ENCODE measurements at places on chromosomes 11 and 22. TPM values are rescaled to one million over a fixed set of nuclear protein-coding genes. Genes with fewer than 3 reads are reported as not detected.
A peak's percentile ranks its signal among the peaks of the same experiment; 100 is the strongest.

The KCNC1 gene
- not detected for total RNA-seq

The GTSE1 gene
- total RNA-seq, result 12.4 TPM

GRCh38 chr11:75731095-75731494 is 13.5 kb downstream of the MOGAT2 start:
- peaks cover 23% of the 10 kb centered on the region for H3K27me3 ChIP-seq
- H3K27ac ChIP-seq, result no peak overlapping the region
- no peaks in the 10 kb centered on the region for H3K4me1 ChIP-seq

GRCh38 chr11:76835928-76836612 is 24.6 kb upstream of the ACER3 start:
- peaks cover 3% of the 10 kb centered on the region for H3K4me1 ChIP-seq
- H3K27ac ChIP-seq, result no peak overlapping the region
- peaks cover 36% of the 10 kb centered on the region for H3K27me3 ChIP-seq
- peak; percentile 55 for DNase-seq

DNA sequence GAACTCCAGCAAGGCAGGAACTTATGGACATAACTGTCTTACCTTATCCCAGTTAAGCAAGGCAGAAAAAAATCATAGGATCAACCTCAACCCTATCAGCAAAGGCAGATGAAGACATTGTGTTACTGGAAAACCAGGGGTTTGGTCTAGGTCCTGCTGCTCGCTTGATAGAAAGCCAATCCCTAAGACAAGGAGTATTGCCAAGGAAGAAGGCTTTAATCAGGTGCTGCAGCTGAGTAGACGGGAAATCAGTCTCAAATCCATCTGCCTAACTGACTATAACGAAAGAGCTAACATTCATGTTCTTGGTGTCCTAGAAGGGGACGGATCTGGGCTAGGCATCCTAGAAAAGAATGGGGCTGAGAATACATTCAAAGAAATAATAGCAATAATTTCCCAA is 1158.7 kb upstream of the CNTN5 start:
- no peak for DNase-seq
- no peak overlapping the region for H3K27ac ChIP-seq
- H3K36me3 ChIP-seq, result no peaks in the 10 kb centered on the region
- H3K4me1 ChIP-seq, result no peaks in the 10 kb centered on the region
- H3K27me3 ChIP-seq, result no peaks in the 10 kb centered on the region
- no peak overlapping the region for H3K4me3 ChIP-seq

- no peaks in the 10 kb centered on the region for H3K4me1 ChIP-seq
- no peak overlapping the region for H3K4me3 ChIP-seq
- H3K36me3 ChIP-seq, result no peaks in the 10 kb centered on the region
- DNase-seq, result no peak
- H3K27ac ChIP-seq, result no peak overlapping the region
- peaks cover 4% of the 10 kb centered on the region for H3K27me3 ChIP-seq
These were observed 151.0 kb upstream of the B3GAT1 start for GRCh38 chr11:134562941-134563471.

The CEND1 gene
- total RNA-seq, result 12.5 TPM

- no peak for DNase-seq
- H3K27me3 ChIP-seq, result no peaks in the 10 kb centered on the region
- H3K36me3 ChIP-seq, result peaks cover 15% of the 10 kb centered on the region
- no peaks in the 10 kb centered on the region for H3K4me1 ChIP-seq
These were observed 501.9 kb downstream of the BRD1 start for GRCh38 chr22:49325531-49326395.

DNA sequence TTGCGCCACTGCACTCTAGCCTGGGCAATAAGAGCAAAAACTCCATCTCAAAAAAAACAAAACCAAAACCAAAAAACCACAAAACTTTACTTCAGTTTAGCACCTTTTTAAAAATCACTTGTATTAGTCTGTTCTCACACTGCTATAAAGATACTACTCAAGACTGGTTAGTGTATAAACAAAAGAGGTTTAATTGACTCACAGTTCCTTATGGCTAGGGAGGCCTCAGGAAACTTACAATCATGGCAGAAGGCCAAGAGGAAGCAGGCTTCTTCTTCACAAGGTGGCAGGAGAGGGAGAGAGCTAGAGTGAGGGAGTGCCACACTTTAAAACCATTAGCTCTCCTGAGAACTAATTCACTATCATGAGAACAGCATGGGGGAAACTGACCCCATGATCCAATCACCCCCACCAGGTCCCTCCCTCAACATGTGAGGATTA is 261.3 kb downstream of the TMEM135 start:
- DNase-seq, result no peak
- H3K4me1 ChIP-seq, result no peaks in the 10 kb centered on the region
- no peak overlapping the region for H3K4me3 ChIP-seq
- no peaks in the 10 kb centered on the region for H3K36me3 ChIP-seq

DNA sequence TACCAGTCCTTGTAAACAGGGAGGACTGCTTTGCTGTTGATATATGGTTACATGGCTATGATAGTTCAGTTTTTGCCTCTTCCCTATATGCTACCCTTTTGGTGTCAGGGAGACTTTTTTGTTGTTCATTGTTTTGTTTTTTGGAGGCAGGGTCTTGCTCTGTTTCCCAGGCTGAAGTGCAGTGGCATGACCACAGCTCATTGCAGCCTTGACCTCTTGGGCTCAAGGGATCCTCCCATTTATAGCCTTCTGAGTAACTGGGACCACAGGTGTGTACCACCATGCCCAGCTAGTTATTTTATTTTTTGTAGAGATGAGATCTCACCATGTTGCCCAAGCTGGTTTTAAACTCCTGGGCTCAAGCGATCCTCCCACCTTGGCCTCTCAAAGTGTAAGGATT is 38.6 kb upstream of the SPTBN2 start:
- no peaks in the 10 kb centered on the region for H3K27me3 ChIP-seq
- DNase-seq, result no peak
- H3K27ac ChIP-seq, result no peak overlapping the region
- H3K4me3 ChIP-seq, result no peak overlapping the region
